ENCODE measurements at places on chromosomes 1 and 21.

GRCh38 chr21:45974073-45975019 lies 7.2 kb upstream of the COL6A1 start:
- no peak for DNase-seq

- no peak for DNase-seq
Measured at GRCh38 chr1:246179401-246179800, 327.7 kb downstream of the SMYD3 start.

DNA sequence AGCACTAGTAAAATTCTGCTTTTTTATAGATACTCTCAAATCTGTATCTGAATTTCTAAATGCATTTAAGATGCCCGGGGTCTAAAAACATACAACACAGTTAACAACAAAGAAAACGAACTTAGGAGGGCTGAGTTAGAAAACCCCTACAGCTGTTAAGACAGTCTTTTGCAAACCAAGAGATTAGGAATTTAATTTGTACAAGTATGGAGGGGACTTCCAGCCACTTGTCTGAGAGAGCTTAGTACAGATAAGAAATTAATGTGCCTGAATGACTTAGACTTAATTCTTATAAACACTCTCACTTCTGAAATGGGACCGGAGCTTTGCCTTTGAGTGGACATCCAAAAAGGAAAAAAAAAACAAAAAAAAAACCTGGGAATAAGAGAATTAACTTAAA lies 61.6 kb downstream of the SMYD3 start:
- no peak for DNase-seq

- DNase-seq: no peak
Measured at GRCh38 chr1:222325506-222325905, 222.4 kb downstream of the HHIPL2 start.

- no peak for DNase-seq
Measured at GRCh38 chr1:2574350-2574749, 12.2 kb upstream of the PRXL2B start.
